ENCODE measurements at places on chromosomes 1 and 21. TPM values are rescaled to one million over a fixed set of nuclear protein-coding genes. Genes with fewer than 3 reads are reported as not detected.

The TTC24 gene
- 0.24 TPM for polyA plus RNA-seq

The PCP4L1 gene
- polyA plus RNA-seq, result 0.27 TPM

The FLG gene
- polyA plus RNA-seq, result 1.6 TPM

The SAMD11 gene
- 6.3 TPM for polyA plus RNA-seq

The GJA9 gene
- not detected for polyA plus RNA-seq

The NBPF26 gene
- polyA plus RNA-seq, result 10.1 TPM

The KISS1 gene
- 1.00 TPM for polyA plus RNA-seq

The OLFML2B gene
- 95.1 TPM for polyA plus RNA-seq

The NPR1 gene
- 14.6 TPM for polyA plus RNA-seq

The FAM72C gene
- 0.45 TPM for polyA plus RNA-seq

The E2F2 gene
- 5.9 TPM for polyA plus RNA-seq

The BATF3 gene
- 1.5 TPM for polyA plus RNA-seq

The PLD5 gene
- 0.67 TPM for polyA plus RNA-seq

The LMOD1 gene
- polyA plus RNA-seq, result 49.4 TPM

The CD1B gene
- polyA plus RNA-seq, result not detected

The NTRK1 gene
- polyA plus RNA-seq, result 1.9 TPM

The ADGRL2 gene
- polyA plus RNA-seq, result 97.4 TPM

The GFI1 gene
- polyA plus RNA-seq, result 0.54 TPM

The KRTAP12-2 gene
- not detected for polyA plus RNA-seq

The FCRLB gene
- 0.31 TPM for polyA plus RNA-seq

The HENMT1 gene
- polyA plus RNA-seq, result 22.2 TPM

The SAMD13 gene
- 6.5 TPM for polyA plus RNA-seq

The NEXN gene
- 279 TPM for polyA plus RNA-seq

The OPRD1 gene
- 0.37 TPM for polyA plus RNA-seq

The EVA1C gene
- 2.8 TPM for polyA plus RNA-seq

The GJB4 gene
- polyA plus RNA-seq, result not detected

The PDZK1IP1 gene
- 0.18 TPM for polyA plus RNA-seq

The SMPDL3B gene
- polyA plus RNA-seq, result not detected

The TINAGL1 gene
- 19.3 TPM for polyA plus RNA-seq

The SLC25A34 gene
- 3.6 TPM for polyA plus RNA-seq

The ZBTB17 gene
- 25.6 TPM for polyA plus RNA-seq

The TEX38 gene
- 0.18 TPM for polyA plus RNA-seq

The UTS2 gene
- polyA plus RNA-seq, result not detected

The LIPI gene
- polyA plus RNA-seq, result 0.29 TPM

The ZNF695 gene
- 1.8 TPM for polyA plus RNA-seq

The CFAP74 gene
- polyA plus RNA-seq, result 0.33 TPM

The C1orf105 gene
- 92.9 TPM for polyA plus RNA-seq

The AQP10 gene
- not detected for polyA plus RNA-seq

The DIO1 gene
- polyA plus RNA-seq, result 0.10 TPM

The SMIM1 gene
- polyA plus RNA-seq, result 4.4 TPM

The PDC gene
- polyA plus RNA-seq, result 0.25 TPM

The LCE5A gene
- not detected for polyA plus RNA-seq

The ESRRG gene
- polyA plus RNA-seq, result 27.8 TPM

The SELL gene
- 2.7 TPM for polyA plus RNA-seq

The S100A7A gene
- not detected for polyA plus RNA-seq

The CHIT1 gene
- polyA plus RNA-seq, result 0.45 TPM

The POU3F1 gene
- polyA plus RNA-seq, result 1.2 TPM

The RRP15 gene
- 17.4 TPM for polyA plus RNA-seq

The RPL5 gene
- 2,802 TPM for polyA plus RNA-seq

The RGS2 gene
- polyA plus RNA-seq, result 141 TPM

The RAB3GAP2 gene
- 15.6 TPM for polyA plus RNA-seq

The ARMH1 gene
- 2.5 TPM for polyA plus RNA-seq

The SH2D5 gene
- polyA plus RNA-seq, result 0.54 TPM
